ENCODE measurements at places on chromosomes 7 and 10. TPM values are rescaled to one million over a fixed set of nuclear protein-coding genes. Genes with fewer than 3 reads are reported as not detected.

DNA sequence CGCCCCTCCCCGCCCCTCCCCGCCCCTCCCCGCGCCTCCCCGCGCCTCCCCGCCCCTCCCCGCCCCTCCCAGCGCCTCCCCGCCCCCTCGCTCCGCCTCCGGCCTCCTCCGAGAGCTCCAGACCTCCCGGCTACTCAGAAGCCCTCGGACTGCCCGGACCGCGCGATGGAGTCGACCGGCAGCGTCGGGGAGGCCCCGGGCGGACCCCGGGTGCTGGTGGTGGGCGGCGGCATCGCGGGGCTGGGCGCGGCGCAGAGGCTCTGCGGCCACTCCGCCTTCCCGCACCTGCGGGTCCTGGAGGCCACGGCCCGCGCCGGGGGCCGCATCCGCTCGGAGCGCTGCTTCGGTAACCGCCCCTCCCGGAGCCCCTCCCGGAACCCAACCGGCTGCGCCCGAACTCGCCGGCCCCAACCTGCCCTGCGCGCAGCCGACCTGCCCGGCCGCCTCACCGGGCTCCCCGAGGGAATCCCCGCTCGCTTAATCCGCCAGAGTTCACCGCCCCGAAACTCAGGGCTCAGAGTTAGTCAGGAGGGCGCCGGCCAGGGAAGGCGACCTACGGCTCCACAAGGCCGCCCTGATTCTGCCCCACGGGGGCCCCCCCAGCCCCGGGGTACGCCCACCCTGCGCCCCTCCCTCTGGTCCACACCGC lies at the start of gene PAOX:
Gene PAOX (plus strand): TSS at position 111 of the 649 bp plus-strand sequence. CDS start 55 bp downstream, at position 166.
- DNase-seq: peak; percentile 68

DNA sequence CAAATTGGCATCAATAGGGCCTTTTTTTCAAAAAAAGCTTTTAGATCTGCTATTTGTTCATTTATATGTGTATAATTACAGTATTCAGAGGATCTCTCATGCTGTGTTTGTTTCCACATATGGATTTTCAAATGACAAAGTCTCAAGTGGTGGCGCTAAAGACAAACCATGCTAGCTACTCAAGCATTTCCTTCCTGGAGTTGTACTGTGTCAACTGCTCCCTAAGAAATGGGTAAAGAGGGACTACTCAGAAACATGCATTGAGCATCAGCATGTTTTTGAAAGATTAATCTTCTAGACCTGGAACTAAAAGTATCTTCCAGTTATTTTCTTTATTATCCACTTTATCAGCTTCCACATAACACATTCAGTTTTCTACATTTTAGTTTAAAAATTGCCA lies 12.7 kb downstream of the CNTNAP2 start:
- DNase-seq: no peak

DNA sequence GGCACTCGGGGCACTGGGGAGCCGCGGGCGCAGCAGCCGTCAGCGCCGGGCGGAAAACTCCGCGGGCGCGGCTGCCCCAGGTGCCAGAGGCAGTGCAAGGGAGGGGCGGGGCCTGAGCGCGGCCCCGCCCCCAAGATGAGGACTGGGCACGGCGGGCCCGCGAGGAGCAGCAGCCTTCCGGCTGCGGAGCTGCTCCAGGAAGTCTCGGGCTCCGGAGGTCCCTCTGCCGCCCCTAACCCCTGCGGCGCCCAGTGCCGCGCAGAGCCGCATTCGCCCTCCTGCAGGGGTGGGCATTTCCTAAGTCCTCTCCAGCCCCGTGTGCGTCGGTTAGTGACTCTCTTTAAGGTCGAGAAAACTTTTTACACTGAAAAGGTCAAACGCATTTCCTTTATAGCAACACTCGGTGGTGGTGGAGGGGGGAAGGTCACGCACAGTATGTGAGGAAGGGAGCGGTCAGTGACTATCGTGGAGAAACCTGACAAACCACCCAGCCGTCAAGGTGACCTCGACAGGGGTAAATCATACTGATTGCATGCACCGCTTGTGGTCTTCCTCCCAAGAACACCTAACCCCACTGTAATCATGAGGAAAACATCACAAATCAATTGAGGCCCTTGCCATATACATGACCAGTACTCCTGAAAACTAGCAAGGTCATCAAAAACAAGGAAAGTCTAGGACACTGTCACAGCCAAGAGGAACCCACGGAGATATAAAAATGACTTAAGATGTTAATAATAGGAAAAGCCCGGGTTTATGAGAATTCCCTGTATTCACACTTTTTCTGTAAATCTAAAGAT lies at the start of gene ANXA11:
Gene ANXA11 (minus strand): TSS at position 61 of the 800 bp plus-strand sequence. CDS start 32,676 bp downstream, outside the sequence.
- peak; percentile 73 for DNase-seq

The HMX3 gene
- total RNA-seq: not detected

- no peak for DNase-seq
Measured at GRCh38 chr10:92801978-92802872, 46.1 kb upstream of the EXOC6 start.

The PRTFDC1 gene
- 2.6 TPM for total RNA-seq

- DNase-seq: no peak
Measured at GRCh38 chr7:135380351-135380750, 129.6 kb downstream of the CNOT4 start.

GRCh38 chr7:26681819-26682418 lies 182.5 kb downstream of the SKAP2 start:
- DNase-seq: no peak

The PRSS37 gene
- total RNA-seq: not detected

DNA sequence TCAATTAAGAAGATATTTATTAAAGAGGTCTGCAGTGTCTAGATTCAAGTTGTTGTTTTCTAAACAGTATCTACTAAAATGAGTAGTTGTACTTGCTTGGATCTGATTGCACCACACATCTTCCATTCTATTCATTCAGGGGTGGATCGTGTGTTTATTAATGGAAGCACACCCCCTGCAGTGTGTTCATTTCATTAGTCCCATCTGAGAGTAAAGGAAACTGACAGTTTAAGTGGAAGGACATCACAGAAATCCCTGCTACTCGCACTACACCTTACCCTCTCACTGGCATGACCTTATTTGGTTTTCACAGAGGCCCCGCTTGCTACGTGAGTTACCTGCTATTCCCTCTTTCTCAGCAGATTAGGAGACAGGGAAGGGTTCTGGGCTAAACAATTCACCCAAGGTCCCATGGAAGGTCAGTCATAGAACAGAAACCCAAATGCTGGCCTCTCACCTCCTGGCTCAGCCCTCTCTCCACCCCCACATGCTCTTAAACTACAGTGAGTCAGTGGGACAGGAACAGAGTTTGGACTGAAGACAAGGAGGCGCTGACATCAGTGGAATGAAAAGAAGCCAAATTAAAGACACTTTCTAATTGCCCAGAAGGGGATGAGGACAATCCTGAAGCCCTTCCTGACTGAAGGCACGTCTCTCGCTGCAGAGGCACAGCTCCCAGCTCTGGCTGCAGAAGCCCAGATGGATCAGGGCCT lies 369.2 kb upstream of the NRP1 start:
- DNase-seq: no peak

The TMEM176B gene
- 49.1 TPM for total RNA-seq

GRCh38 chr7:9488555-9488954 lies 1055.1 kb downstream of the NXPH1 start:
- no peak for DNase-seq

The CPN1 gene
- total RNA-seq: not detected

DNA sequence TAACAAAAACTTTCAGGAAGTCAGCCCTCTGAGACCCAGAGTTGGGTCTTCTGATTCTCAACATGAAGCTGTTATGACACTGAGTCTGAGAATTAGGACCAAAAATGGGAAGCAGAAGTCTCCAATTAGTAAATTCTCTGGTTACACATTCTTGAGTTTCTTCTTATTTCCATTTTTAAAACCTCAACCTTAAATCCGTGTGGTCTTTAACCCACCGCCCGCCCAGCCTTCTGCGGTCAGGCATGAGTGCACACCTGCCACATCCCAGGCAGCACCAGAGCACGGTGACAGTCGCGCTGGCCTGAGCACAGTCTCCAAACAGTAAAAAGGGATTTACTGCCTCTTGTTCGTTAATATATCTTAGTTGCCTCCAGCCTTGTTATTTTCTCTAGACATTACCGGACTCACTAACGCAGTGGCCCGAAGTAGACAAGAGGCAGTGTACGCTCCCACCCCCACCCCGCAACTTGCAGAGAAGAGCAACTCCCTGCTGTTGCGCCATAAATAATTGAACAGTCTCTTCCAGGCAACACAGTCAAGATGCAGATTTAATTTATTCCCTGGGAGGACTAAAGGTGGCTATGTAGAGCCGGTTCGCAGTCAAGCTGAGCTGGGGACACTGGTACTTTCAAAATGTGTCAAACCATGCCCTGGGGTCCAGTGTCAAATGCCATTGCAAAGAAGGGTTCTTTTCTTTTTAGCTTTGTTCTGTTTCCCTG lies 147.0 kb upstream of the CELF2 start:
- no peak for DNase-seq

DNA sequence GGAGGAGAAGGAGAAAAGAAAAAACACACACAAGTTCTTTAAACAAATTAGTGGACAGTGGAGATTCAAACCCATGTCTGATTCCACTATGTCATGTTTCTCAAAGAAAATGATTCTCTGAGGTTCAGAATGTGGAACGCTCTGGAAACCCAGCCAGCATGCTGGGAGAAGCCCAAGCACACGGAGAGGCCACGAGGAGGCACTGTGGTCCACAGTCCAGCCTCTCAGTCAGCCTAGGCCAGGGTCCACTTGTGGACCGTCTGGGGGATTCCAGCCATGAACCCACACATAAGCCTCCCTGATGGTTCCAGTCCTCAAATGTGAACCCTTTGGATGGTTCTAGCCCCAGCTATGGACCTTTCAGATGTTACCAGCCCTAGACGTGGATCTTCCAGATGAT lies 73.4 kb downstream of the CAV1 start:
- no peak for DNase-seq
